ENCODE measurements at places on chromosomes 11 and 22.

DNA sequence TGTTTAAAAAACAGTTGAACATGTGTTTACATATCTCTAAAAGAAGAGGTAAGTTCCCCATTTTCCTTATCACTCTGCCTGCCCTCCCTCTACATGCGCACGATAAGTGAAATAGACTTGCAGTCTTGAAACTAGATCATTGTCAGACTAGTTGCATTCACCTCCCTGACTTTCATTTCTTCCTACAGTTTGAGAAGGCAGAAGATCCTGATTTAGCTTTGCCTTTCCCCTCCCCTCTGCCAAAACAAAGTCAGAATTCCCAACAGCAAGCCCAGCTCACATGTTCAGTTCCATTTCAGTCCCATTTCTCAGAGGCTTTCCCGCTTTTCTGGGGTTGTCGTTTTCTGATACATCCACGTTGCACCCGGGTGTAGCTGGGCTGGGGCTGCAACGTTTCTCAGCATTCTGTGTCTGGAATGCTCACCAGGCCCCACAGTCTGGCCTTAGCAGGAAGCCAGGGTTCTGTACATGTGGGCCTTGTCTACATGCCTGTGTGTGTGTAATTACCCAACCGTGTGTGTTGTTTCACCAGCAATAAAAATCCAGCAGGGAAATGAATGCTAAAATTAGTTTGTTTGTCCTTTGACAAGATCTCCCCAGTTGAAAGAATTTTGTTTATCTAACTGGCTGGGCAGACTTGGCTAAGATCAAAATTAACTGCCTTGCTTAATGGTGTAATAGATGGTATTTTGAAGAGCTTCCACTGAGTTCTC lies 179.2 kb downstream of the DBX1 start:
- no peak for DNase-seq

GRCh38 chr11:58004664-58005063 lies 19.0 kb upstream of the OR9Q1 start:
- DNase-seq: no peak

DNA sequence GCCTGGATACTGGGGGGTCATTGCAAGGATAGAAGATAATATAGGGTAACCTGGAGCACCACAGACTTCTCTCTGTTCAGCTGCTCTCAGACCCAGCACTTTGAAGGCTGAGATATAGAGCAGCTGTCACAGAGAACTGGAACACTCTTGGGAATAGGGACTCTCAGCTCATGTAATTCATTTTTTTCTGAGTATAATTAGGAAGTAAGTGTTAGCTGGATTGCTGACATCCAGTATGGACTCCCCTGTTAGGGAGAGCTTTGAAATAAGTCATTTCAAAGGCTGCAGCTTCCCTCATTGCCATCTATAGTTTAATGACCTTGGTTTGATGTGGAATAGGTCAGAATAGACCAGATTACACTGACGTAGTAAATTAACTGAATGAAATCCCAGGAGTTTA lies 120.8 kb upstream of the POU2AF2 start:
- no peak for DNase-seq

DNA sequence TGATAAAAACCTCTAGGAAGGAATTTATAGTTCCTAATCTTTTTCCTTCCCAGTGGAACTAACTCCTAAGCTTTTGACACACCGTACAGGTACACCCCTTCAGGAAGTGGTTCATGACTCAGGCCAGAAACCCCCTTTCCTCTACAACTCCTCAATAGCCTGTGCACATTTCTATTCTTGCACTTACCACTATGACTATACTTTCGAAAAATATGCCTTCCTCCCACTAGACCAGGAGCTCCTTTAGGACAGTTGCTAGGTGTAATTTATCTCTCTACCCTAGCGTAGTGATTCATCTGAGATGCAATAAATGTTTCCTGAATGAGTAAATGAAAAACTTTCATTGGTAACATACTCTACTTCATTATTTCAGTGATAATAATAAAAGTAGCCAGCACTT lies 14.5 kb downstream of the MAP6 start:
- peak; percentile 7 for DNase-seq

DNA sequence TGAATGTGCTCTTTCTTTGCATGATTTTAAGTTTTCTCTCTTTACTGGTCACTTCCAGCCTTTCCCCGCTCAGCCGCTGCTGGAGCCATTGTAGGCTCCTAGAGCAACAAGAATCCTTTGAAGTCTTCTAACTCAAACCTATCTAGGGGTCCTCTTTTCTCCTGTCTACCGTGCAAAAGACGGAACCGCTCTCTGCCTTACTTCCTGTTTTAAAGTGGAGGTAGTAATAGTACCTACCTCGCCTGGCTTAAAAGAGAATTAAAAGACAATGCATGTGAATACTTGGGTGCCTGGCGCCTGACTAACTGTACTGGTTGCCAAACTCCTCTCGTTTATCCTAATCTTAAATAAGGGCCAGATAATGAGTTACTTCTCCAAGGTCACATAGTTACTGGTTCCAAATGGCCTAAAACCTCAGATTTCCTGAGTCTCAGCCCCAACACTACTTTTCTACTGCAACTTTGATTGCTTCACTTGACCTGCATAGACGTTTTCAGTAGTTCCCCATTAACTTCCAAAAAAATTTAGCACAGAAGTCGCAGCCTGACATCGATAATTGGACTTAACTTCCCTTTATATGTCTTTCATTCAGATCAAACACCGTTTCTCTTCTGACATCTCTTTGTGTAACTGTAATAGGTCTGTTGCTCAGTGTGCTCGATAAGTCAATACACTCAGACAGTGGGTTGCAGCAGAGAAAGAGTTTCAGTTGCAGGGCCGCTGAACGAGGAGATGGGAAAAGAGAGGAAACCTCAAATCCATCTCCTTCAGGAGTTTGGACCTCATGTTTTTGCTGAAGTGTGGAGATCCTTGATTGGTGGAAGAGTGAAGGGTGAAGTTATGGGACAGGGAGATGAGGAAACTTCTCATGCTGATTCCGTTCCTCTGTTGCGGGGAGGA lies 891 bp downstream of the SAMM50 start:
- no peak for DNase-seq

- DNase-seq: no peak
Observed at GRCh38 chr22:35411102-35411501, 11.2 kb downstream of the MCM5 start.

DNA sequence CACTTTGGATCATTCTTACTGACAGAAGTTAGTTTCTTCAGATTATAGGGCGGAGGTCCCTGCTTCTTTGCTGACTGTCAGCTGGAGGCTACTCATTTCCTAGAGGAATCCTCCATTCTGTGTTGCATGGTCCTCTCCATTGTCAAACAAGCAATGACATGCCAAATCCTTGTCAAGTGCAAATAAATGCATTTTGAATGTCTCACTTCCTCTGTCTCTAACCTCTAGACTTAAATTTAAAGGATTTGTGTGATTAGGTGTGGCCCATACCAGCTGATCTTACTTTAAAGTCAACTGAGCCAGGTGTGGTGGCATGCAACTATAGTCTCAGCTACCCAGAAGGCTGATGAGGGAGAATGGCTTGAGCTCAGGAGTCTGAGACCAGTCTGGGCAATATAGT lies 458.4 kb upstream of the CCDC179 start:
- no peak for DNase-seq

DNA sequence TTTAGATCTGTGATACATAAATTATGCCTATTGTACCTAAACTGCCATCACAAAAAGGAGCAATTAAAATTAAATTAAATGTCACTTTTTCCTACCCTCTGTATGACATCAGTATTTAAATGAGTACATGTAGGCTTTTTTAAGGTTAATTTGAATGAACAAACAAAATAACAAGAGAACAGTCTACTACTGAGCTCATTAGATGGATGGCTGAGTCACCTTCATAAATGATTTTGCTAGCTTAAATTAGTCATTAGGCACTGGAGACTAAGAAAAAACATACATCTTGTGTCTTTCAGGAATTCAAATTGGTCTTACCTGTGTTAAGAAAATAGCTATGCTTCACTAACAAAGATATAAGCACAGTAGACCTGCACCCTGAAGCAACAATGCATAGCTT lies 153.6 kb downstream of the RCN1 start:
- no peak for DNase-seq

GRCh38 chr11:72821221-72821919 lies 7.2 kb downstream of the ATG16L2 start:
- no peak for DNase-seq

DNA sequence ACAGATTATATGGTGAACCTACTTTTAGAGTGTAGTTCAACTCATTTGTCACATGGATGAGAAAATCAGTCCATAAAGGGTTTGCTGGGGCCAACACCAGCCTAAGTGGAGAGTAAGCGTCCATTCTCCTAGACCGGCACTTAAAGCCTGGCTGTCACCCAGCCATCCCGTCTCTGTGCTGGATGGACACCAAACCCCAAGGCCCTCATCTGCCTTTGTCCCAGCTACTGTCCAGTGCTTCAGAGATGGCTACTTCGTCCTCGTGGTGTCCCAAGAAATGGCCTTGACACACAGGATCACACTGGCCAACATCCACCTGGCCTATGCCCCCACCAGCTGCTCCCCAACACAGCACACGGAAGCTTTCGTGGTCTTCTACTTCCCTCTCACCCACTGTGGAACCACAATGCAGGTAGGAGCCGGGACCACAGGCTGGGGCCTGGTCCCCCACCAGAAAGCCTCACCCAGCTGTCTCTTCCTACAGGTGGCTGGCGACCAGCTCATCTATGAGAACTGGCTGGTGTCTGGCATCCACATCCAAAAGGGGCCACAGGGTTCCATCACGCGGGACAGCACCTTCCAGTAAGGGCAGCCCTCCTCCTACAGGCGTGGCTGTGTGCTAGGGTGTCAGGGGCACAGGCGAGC lies 3.5 kb downstream of the ZP1 start:
- DNase-seq: no peak

GRCh38 chr11:2173150-2173693 lies 1.6 kb upstream of the TH start:
- DNase-seq: no peak

DNA sequence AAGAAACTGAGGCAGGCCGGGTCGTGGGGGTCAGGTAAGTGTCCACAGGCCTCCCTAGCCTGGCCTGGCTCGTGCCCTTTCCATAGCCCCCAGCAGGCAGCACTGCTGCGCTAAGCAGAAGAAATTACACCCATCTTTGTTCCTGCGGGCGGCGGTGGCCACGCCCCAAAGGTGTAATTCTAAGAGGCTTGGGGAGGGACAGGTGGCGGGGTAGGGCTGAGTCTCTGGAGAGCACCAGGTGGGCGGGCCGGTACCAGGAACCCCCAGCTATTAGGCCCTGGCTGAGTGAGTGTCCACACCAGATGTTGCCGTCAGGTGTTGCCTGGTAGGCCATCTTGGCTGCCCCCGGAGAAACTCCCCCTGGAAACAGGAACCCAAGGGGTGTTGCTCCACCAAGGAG lies 12.3 kb upstream of the ARAP1 start:
- no peak for DNase-seq

- no peak for DNase-seq
Observed at GRCh38 chr11:108931168-108931567, 266.3 kb downstream of the DDX10 start.

GRCh38 chr11:12249590-12250260 lies 127.6 kb upstream of the PARVA start:
- DNase-seq: no peak

GRCh38 chr11:73475549-73476095 lies 99.4 kb downstream of the RELT start:
- DNase-seq: no peak

DNA sequence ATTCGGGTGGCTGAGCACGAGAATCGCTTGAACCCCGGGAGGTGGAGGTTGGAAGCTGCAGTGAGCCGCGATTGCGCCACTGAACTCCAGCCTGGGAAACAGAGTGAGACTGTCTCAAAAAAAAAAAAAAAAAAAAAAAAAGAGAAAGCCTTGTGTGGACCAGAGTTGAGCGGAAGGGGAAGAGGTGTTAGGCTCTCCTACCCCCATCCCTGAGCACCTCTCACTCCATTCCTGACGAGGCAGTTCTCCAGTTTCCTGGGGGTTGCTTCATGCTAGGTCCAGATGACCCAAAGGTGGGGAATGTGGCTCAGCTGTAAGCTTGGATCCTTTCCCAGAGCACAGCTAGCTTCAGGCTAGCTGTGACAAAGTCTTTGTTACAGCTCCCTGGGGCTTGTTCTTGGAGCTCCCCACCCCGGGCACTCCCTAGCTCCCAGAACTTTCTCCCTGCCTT lies 8.8 kb upstream of the DNAL4 start:
- DNase-seq: no peak

- no peak for DNase-seq
Observed at GRCh38 chr11:126853732-126854131, 146.8 kb downstream of the KIRREL3 start.

DNA sequence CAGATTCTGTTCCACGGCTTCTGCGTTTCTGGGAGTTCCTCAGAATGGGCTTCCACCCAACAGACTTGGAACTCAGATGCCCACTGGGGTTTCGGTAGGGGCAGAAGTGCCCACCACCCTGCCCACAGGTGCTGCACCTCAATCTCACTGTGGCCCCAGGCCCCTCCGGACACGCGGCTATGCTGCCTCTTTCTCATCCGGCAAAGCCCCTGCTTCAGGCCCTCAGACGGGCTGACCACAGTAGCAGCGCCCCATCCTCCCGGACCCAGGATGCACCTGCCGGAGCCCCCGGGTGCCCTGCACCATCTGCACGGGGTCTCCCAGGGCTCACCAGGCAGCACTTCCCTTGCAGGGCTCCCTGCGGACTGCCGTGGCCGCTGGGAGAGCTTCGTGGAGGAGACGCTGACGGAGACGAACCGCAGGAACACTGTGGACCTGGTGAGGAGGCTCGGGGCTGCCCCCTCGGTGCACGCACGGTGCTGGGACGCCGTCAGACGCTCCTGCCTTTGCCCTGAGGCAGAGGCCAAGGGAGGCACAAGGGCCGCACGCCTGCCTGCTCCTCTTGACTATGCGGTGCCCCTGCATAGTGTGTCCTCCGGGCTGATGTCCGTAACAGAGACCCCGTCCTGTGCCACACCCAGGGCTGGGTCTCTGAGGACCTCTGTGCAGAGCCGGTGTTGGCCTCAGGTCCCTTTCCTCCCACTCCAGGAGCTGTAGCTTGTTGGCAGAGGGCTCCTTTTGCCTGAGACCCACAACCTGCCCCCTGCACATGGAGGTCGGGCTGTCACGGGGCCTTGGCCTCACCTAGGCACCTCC lies 38.6 kb downstream of the SBF1 start:
- no peak for DNase-seq

DNA sequence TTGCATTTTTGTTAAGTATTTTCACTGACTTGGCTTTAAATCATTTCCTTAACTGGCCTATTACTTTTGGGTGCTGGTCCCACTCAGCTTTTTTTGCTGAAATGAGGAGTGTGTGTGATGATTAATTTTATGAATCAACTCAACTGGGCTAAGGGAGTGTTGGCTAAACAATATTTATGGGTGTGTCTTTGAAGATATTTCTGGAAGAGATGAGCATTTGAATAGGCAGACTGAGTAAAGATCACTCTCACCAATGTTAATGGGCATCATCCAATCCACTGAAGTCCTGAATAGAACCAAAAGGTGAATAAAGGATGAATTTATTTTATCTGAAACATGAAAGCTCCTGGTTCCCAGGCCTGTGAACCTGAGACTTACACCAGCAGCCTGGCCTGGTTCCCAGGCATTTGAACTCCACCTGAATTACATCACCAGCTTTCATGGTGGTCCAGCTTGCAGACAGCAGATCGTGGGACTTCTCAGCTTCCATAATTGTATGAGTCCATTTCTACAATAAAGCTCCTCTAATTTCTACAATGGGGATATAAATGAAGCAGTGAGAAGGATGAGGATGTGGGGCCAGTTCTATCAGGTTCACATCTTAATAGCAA lies 241.3 kb upstream of the ZC3H12C start:
- no peak for DNase-seq

GRCh38 chr11:63490551-63491239 lies at the start of gene PLAAT5:
TSS of gene PLAAT5 (minus strand) at chr11:63491167. CDS start at chr11:63491034, 133 bp downstream.
- no peak for DNase-seq

- DNase-seq: no peak
Observed at GRCh38 chr11:129277198-129277843, 85.2 kb upstream of the ARHGAP32 start.

Measured in stimulated activated naive CD4-positive, alpha-beta T cell treated with Interleukin-2 at 50 U/mL for 16 hours (primary cell).